Neural progenitor cell (in vitro differentiated cells): ENCODE measurements at places on chromosomes 4 and X. TPM values are rescaled to one million over a fixed set of nuclear protein-coding genes. Genes with fewer than 3 reads are reported as not detected.

HOPX gene
- total RNA-seq, result 2.6 and 2.8 TPM in 2 replicates

GRCh38 chr4:180710628-180711337 is 1532.4 kb upstream of the TENM3 start:
- H3K4me3 ChIP-seq, result no peak overlapping the region
- H3K27ac ChIP-seq, result no peak overlapping the region

DNA sequence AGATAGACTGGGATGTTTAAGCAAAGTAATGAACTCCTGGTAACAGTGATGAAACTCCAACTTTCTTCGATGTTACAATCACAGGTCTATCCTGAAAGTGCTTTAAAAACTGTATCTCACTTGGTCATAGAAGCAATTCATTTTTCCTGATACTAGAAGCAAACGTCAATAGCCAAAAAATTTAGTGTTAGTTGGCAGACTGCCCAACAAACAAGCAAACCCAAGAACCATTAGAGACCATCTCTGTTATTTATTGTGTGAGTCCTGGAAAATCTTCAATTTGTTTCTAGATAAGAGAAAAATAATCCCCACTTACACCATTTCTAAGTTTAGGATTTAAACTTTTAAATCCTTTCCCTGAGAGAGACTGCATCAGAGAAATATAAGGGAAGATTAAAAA is 553.9 kb downstream of the INPP4B start:
- H3K27ac ChIP-seq, result no peak overlapping the region
- H3K4me1 ChIP-seq, result no peaks in the 10 kb centered on the region
- H3K4me3 ChIP-seq, result no peak overlapping the region
- H3K27me3 ChIP-seq, result no peaks in the 10 kb centered on the region

GRCh38 chr4:7414046-7414445 is 20.7 kb downstream of the PSAPL1 start:
- H3K4me3 ChIP-seq, result no peak overlapping the region
- DNase-seq, result no peak
- H3K36me3 ChIP-seq, result no peaks in the 10 kb centered on the region
- no peaks in the 10 kb centered on the region for H3K27me3 ChIP-seq

DNA sequence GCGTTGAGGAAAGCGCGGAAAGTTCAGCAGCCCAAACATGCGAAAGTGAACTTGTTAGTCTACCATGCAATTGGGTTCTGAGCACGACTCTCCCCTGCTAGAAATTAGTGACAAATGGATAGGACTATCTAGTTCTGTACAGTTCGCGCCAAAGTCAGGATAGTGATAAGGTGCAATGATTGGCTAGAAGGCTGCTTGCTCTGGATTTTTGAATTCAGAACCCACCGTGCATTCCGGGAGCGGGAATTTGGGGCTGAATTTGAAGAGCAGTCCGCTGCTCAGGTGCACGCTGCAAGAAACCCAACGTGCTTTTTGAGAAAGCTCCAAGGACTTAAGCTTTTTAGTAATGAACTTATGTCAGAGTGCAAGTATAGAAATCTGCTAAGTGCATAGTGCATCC is 732 bp upstream of the ESX1 start:
- DNase-seq, result no peak
- no peak overlapping the region for H3K4me3 ChIP-seq
- no peaks in the 10 kb centered on the region for H3K36me3 ChIP-seq
- no peaks in the 10 kb centered on the region for H3K4me1 ChIP-seq
- no peak overlapping the region for H3K27ac ChIP-seq

ZAR1 gene
- total RNA-seq, result not detected in 2 replicates

GRCh38 chrX:9122519-9123245 is 88.8 kb upstream of the FAM9B start:
- no peaks in the 10 kb centered on the region for H3K27me3 ChIP-seq
- no peaks in the 10 kb centered on the region for H3K4me1 ChIP-seq
- no peak for DNase-seq
- H3K27ac ChIP-seq, result no peak overlapping the region
- H3K36me3 ChIP-seq, result no peaks in the 10 kb centered on the region

GRCh38 chr4:154960476-154960875 is 179.4 kb downstream of the RBM46 start:
- DNase-seq, result no peak
- no peaks in the 10 kb centered on the region for H3K4me1 ChIP-seq
- no peak overlapping the region for H3K27ac ChIP-seq
- no peaks in the 10 kb centered on the region for H3K27me3 ChIP-seq
- H3K4me3 ChIP-seq, result no peak overlapping the region

- H3K27me3 ChIP-seq, result no peaks in the 10 kb centered on the region
- H3K4me1 ChIP-seq, result peaks cover 19% of the 10 kb centered on the region
- no peak overlapping the region for H3K27ac ChIP-seq
- peak; percentile 61 for DNase-seq
These were observed 763 bp downstream of the CASK start for GRCh38 chrX:41922431-41923151.

GRCh38 chr4:304969-305680 is at the start of gene ZNF732:
TSS of gene ZNF732 (minus strand) at chr4:305474. CDS start at chr4:305310, 164 bp downstream.
- H3K27me3 ChIP-seq, result no peaks in the 10 kb centered on the region
- H3K4me1 ChIP-seq, result no peaks in the 10 kb centered on the region
- no peak within 1 kb of the TSS for H3K4me3 ChIP-seq
- no peak for DNase-seq

DNA sequence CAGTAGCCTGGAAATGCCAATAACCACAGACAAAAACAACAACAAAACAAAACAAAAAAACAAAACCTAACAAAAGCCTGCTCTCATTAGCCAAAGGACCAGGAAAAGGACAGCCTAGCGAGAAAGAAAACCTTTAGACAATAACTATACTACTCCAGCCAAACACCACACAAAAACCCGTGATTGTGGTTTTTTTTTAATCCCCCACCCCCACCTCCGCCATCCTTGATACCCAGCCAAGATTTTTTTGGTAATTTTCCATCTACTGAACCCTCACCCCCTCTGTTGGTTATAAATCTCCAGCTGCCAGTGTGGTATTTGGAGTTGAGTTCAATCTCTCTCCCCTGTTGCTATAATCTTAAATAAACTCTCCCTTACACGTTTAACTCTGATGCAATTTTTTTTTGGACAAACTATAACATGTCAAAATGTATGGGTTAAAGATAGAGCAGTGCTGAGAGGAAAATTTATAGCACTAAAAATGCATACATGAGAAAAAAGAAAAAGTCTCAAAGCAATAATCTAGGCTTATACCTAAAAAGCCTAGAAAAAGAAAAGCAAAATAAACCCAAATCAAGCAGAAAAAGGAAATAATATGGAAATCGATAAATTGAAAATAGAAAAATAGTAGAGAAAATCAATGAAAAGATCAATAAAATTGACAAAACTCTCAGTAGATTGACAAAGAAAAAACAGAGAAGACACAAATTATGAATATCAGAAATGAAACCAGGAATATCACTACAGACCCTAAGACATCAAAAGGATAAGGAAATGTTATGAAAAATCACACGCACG is 83.7 kb downstream of the NAT8L start:
- peaks cover 43% of the 10 kb centered on the region for H3K27me3 ChIP-seq
- H3K36me3 ChIP-seq, result no peaks in the 10 kb centered on the region
- H3K4me3 ChIP-seq, result no peak overlapping the region
- H3K4me1 ChIP-seq, result peaks cover 8% of the 10 kb centered on the region

DNA sequence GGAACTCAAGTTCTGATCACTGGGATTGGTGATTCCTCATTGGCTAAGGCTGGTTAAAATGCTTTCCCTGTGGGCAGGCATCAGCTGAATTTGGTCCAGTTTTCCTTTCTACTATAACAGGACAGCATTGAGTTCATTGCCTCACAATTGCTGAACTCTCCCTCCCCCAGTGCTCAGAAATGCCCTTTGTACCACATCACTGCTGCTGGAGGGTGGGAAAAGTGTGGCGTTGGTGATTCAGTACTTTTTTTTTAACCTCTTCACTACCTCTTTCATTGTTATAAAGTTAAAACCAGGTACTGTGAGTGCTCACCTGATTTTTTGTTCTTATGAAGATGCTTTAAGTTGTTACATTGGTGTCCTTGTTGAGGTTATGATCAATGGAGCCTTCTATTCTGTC is 69.3 kb upstream of the IL2 start:
- H3K27me3 ChIP-seq, result no peaks in the 10 kb centered on the region
- no peaks in the 10 kb centered on the region for H3K36me3 ChIP-seq
- no peak for DNase-seq
- no peak overlapping the region for H3K4me3 ChIP-seq
- no peak overlapping the region for H3K27ac ChIP-seq

GRCh38 chrX:151088221-151088620 is 88.2 kb upstream of the GPR50 start:
- no peak overlapping the region for H3K27ac ChIP-seq
- H3K27me3 ChIP-seq, result no peaks in the 10 kb centered on the region
- no peaks in the 10 kb centered on the region for H3K36me3 ChIP-seq
- no peak for DNase-seq

POF1B gene
- total RNA-seq, result not detected in 2 replicates

SPCS3 gene
- total RNA-seq, result 84.4 and 128 TPM in 2 replicates

DUSP9 gene
- total RNA-seq, result 0.21 and 2.0 TPM in 2 replicates

BGN gene
- total RNA-seq, result 0.37 TPM in 1 of 2 replicates, not detected in the other

USP17L27 gene
- not detected in 2 replicates for total RNA-seq

DSPP gene
- total RNA-seq, result 0.21 TPM in 1 of 2 replicates, not detected in the other

FAT4 gene
- total RNA-seq, result 7.4 and 8.5 TPM in 2 replicates

GLRB gene
- total RNA-seq, result 2.7 and 6.1 TPM in 2 replicates

AWAT2 gene
- not detected in 2 replicates for total RNA-seq

XAGE1A gene
- total RNA-seq, result not detected in 2 replicates

GIMD1 gene
- total RNA-seq, result not detected in 2 replicates

GRCh38 chrX:43717161-43717560 is 61.1 kb downstream of the MAOA start:
- no peak overlapping the region for H3K27ac ChIP-seq
- H3K27me3 ChIP-seq, result no peaks in the 10 kb centered on the region
- H3K4me3 ChIP-seq, result no peak overlapping the region
- DNase-seq, result no peak
- no peaks in the 10 kb centered on the region for H3K36me3 ChIP-seq

DNA sequence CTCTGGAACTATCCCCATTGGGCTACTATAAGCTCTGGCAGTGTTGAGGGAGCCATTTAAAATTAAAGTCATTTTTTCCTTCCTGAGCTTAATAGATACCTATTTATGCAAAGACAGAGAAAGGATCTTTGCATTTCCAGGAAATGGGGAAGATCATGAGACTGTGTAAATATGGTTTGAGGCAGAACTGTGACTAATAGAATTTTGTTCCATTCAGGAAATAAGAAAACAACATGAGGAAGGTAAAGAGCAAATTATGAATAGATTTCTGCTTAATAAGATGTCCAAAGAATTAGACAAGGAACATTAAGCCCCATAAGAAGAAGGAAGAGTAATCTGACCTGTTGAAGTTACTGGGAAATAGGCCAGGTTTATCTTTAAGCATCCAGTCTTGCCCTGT is 17.8 kb upstream of the TBC1D19 start:
- no peak overlapping the region for H3K4me3 ChIP-seq
- no peaks in the 10 kb centered on the region for H3K36me3 ChIP-seq
- no peaks in the 10 kb centered on the region for H3K27me3 ChIP-seq
- H3K27ac ChIP-seq, result no peak overlapping the region
